Heart right ventricle (tissue), 16 donors: ENCODE measurements at places on chromosomes 11 and 22. TPM values are rescaled to one million over a fixed set of nuclear protein-coding genes. Genes with fewer than 3 reads are reported as not detected.
A peak's percentile ranks its signal among the peaks of the same experiment; 100 is the strongest.

TBX10 gene
- not detected for total RNA-seq

DNA sequence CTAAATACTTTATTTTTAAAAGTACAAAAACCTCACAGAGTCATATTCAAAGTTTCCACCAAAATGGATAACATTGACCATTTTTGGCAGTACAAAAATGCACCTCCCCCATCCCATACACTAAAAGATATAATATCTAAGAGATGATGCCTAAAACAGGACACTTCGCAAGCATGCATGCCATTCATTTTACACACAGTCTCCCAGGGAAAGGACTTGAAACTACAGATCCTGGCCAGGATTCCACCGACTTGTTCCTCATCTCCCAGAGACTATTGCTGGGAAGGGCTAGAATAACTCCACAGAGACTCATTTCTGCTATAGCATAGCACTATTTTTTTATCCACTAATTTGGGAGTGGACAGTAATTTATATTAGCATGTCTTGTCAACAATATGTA, 81.7 kb downstream of the MTNR1B start:
- no peaks in the 10 kb centered on the region for H3K4me1 ChIP-seq
- no peak overlapping the region for H3K27ac ChIP-seq
- no peaks in the 10 kb centered on the region for H3K27me3 ChIP-seq
- no peak for DNase-seq

PRDX5 gene
- total RNA-seq: 284 TPM

KBTBD3 gene
- total RNA-seq: 9.4 TPM

DNA sequence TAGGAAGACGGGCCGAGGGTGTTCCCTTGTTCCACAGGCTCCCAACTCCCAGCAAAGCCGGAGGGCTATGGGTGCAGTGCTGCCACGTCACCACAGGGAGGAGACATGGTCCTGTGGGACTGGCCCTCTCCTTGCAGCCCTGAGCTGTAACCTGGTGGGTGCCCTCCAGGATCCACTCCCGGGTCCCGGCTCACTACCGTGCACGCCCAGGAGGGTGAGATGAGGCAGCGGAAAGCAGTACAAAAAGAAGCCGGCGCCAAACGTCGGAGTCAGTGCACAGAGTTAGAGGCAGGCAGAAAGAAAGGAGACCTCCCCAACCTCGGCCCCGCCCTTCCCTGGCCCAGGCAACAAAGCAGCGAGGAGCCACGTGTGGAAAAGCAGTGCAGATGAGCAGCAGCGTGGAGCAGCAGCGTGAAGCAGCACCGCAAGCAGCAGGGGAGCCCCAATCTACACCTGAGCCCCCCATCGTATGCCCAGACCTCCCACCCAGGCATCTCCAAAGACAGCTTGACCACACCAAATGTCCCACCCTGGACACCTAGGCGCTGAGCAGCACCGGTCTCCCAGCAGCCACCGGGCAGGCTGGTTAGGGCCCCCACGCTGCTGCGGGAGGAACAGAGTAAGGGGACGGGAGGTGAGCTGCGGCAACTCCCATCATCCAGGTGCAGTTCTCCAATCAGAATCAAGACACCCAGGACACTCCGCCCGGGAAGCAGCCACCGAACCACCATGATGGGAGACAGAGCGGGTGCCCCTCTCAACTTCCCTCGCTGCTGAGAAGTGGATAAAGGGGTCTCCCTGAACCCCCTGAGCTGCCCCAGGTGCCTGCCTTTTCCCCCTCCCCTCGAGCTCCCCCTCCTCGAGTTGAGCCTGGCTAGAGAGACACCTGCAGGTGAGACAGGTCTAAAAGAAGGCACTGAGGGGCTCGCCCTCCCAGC, 28.8 kb downstream of the IGSF9B start:
- no peak overlapping the region for H3K27ac ChIP-seq
- H3K36me3 ChIP-seq: no peaks in the 10 kb centered on the region
- H3K4me3 ChIP-seq: peak overlapping the region; percentile 17
- no peaks in the 10 kb centered on the region for H3K27me3 ChIP-seq

DNA sequence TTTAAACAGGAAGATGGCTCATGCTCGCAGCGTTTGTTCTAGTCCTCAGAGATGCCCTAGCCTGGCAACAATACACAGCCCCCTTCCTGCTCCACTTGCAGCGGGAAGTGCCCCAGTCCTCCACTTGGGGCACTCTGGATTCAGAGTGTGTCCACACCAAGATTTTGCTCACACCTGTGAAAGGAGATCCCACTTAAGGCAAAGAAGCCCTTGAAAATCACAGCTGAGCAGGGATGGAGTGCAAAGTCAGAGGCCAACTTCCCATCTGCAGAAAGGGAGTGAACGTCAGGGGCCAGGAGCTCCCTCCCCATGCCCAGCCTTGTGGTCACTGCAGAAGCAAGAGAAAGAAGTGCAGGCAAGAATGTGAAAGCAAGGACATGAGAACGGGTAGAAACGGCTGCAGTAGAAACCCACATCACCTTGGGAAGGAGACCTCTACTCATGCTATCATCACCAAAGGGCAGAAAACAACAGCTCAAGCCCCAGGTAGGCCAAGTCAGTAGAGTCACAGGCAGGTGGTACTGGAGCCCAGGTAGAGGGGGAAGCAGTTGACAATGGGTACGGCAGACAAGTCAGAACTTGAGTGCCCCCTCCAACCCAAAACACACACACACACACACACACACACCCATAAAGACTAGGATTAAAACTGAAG, 157.4 kb downstream of the BUD13 start:
- DNase-seq: no peak
- H3K36me3 ChIP-seq: no peaks in the 10 kb centered on the region
- no peak overlapping the region for H3K27ac ChIP-seq
- H3K4me1 ChIP-seq: no peaks in the 10 kb centered on the region
- no peak overlapping the region for H3K4me3 ChIP-seq
- peaks cover 21% of the 10 kb centered on the region for H3K27me3 ChIP-seq

MRGPRF gene
- 10.7 TPM for total RNA-seq

PATE2 gene
- total RNA-seq: not detected

NFRKB gene
- 13.8 TPM for total RNA-seq

RASSF10 gene
- total RNA-seq: 0.12 TPM

RTN4RL2 gene
- total RNA-seq: 0.92 TPM

GRCh38 chr11:95788921-95789505, 569 bp downstream of the FAM76B start:
- peaks cover 28% of the 10 kb centered on the region for H3K4me1 ChIP-seq
- peak overlapping the region; percentile 79 for H3K4me3 ChIP-seq
- peaks cover 40% of the 10 kb centered on the region for H3K36me3 ChIP-seq
- H3K27me3 ChIP-seq: no peaks in the 10 kb centered on the region

LRRC56 gene
- total RNA-seq: not detected

CCDC116 gene
- total RNA-seq: 0.28 TPM

GRCh38 chr11:83409891-83410290, 123.7 kb upstream of the CCDC90B start:
- DNase-seq: peak; percentile 6
- no peak overlapping the region for H3K27ac ChIP-seq
- H3K27me3 ChIP-seq: no peaks in the 10 kb centered on the region

ZNF214 gene
- total RNA-seq: 0.61 TPM

- H3K27me3 ChIP-seq: no peaks in the 10 kb centered on the region
- no peak overlapping the region for H3K4me3 ChIP-seq
- H3K36me3 ChIP-seq: no peaks in the 10 kb centered on the region
Observed at GRCh38 chr11:102600666-102601065, 24.5 kb downstream of the MMP20 start.

DNA sequence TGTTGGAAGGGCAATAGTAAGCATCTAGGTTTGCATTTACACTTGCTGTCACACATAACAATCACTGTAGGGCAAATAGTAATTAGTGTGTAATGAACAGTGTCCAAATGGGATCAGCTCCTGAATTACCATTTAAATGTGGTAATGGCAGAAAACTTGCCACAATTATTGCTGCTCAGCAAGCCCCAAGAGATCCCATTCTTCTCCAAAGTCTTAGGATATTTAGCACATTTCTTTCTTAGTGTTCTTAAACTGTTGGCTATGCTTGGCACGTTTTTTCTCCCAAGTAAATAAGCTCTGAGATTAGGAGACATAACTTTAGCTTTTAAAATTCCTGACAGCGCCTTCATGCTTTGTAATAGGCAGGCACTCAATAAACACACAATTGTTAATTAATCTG, 1037.0 kb downstream of the DLG2 start:
- no peak overlapping the region for H3K4me3 ChIP-seq
- no peak for DNase-seq
- no peaks in the 10 kb centered on the region for H3K27me3 ChIP-seq
- no peaks in the 10 kb centered on the region for H3K36me3 ChIP-seq
- no peak overlapping the region for H3K27ac ChIP-seq

KRTAP5-8 gene
- not detected for total RNA-seq

DNA sequence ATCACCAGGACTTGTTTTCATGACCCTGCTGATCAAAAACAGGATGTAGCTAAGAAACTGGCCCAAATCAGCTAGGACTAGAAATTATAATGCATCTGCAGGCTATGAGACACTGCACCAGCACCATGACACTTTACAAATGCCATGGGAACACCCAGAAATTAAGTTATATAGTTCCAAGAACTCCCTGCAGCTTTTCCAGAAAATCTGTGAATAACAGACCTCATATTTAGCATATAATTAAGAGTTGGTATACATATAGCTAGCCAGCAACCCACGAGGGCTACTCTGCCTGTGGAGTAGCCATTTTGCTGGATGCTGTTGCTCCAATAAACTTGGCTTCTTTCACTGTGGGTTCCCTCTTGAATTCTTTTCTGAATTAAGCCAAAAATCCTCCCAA, 101.0 kb downstream of the PGR start:
- no peaks in the 10 kb centered on the region for H3K27me3 ChIP-seq
- DNase-seq: no peak
- no peaks in the 10 kb centered on the region for H3K36me3 ChIP-seq
- H3K4me1 ChIP-seq: no peaks in the 10 kb centered on the region

PTPRCAP gene
- total RNA-seq: 1.0 TPM

DNA sequence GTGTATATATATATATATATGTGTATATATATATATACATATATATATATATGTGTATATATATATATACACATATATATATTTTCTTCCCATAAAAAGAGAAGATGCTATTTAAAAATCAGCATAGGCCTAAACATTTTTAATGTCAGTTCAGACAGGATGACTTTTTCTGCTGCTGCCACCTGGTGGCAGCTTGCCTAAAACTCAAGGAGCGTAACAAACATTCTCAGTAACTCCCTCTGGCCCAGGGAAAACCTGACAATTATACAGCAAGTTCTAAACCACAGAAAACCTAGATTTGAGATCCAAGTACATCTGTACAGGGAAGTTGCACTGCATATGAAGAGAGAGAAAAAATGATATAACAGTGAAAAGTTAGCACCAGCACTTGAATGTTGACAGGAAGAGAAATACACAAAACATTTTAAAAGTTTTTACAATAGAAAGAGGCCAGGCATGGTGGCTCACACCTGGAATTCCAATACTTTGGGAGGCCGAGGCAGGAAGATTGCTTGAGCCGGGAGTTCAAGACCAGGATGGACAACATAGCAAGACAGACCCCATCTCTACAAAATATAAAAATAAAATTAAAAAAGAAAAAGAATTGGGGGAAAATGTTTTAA, 16.6 kb downstream of the OR8A1 start:
- peak; percentile 56 for DNase-seq
- H3K36me3 ChIP-seq: no peaks in the 10 kb centered on the region
- H3K4me1 ChIP-seq: no peaks in the 10 kb centered on the region
- H3K27ac ChIP-seq: no peak overlapping the region
- no peaks in the 10 kb centered on the region for H3K27me3 ChIP-seq

BTBD18 gene
- not detected for total RNA-seq

DNA sequence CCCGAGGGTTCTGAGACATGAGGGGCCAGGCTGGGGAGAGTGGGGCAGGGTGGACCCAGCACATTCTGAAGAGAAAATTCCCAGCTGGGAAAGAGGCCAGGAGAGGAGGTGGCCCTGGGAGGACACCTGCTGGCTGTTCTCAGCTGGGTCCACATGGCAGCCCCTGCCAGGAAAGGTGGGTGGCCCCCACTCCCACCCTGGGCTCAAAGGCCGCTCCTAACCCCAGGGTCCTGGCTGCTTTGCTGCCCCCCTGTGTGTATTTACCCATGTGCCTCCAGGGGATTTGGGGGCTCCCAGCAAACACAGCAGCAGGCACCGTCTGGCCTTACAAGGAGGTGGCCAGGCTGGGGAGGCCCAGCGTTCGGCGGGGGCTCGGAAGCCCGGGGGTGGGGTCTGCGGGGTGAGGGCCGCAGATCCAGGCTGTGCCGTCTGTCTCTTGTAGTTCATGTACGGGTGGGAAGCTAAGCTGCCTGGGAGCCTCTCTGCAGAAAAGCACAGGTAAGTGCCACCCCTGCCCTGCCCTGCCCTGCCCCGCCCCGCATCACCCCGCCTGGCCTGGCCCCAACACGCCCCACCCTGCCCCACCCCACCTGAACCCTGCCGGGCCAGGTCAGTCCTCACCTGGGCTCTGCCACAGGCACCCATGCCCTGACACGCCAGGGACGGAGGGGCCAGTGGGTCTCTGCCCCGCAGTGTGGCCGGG, 10.6 kb downstream of the MUC5B start:
- peak; percentile 6 for DNase-seq
- no peaks in the 10 kb centered on the region for H3K4me1 ChIP-seq
- no peaks in the 10 kb centered on the region for H3K36me3 ChIP-seq
- peaks cover 27% of the 10 kb centered on the region for H3K27me3 ChIP-seq
- no peak overlapping the region for H3K4me3 ChIP-seq
- H3K27ac ChIP-seq: no peak overlapping the region

- DNase-seq: no peak
- H3K4me1 ChIP-seq: no peaks in the 10 kb centered on the region
- H3K27me3 ChIP-seq: no peaks in the 10 kb centered on the region
- H3K27ac ChIP-seq: no peak overlapping the region
Observed at GRCh38 chr11:121244884-121245283, 47.7 kb upstream of the SC5D start.

DNA sequence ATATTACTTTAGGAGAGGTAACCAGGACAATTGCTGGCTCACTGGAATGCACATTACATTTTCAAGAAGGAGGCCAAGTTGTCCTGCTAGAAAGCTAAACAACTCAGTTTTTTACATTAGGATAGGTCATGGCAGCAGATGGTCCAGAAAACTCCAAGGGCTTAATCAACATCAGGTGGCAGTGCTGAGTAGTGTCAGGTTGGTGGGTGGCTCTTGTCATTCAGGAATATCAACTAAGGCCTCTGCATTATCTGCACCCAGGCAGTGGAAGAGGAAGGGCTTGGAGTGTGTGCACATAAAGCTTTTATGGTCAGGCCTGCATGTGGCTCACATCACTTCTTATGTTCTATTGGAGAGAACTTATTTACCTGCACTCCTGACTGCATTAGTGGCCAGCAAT, 32.2 kb upstream of the OR4B1 start:
- H3K27me3 ChIP-seq: no peaks in the 10 kb centered on the region
- H3K4me1 ChIP-seq: no peaks in the 10 kb centered on the region
- H3K27ac ChIP-seq: no peak overlapping the region
- no peak for DNase-seq

- DNase-seq: no peak
- H3K27me3 ChIP-seq: peaks cover 32% of the 10 kb centered on the region
- no peak overlapping the region for H3K4me3 ChIP-seq
- H3K36me3 ChIP-seq: peaks cover 28% of the 10 kb centered on the region
- peaks cover 27% of the 10 kb centered on the region for H3K4me1 ChIP-seq
Observed at GRCh38 chr22:19721330-19722177, 1.8 kb upstream of the GP1BB start.

- no peak for DNase-seq
- peak overlapping the region; percentile 92 for H3K27ac ChIP-seq
- no peak overlapping the region for H3K4me3 ChIP-seq
- H3K36me3 ChIP-seq: no peaks in the 10 kb centered on the region
- H3K27me3 ChIP-seq: no peaks in the 10 kb centered on the region
Observed at GRCh38 chr11:12693479-12694182, 19.4 kb downstream of the TEAD1 start.

- no peaks in the 10 kb centered on the region for H3K27me3 ChIP-seq
- peak overlapping the region; percentile 28 for H3K4me3 ChIP-seq
- no peak overlapping the region for H3K27ac ChIP-seq
- DNase-seq: no peak
- H3K4me1 ChIP-seq: no peaks in the 10 kb centered on the region
Observed at GRCh38 chr11:8658321-8659057, 24.0 kb downstream of the TRIM66 start.
